ENCODE measurements at places on chromosomes 6 and 20. TPM values are rescaled to one million over a fixed set of nuclear protein-coding genes. Genes with fewer than 3 reads are reported as not detected.

ENPP3 gene
- total RNA-seq: 1.0 TPM

COL19A1 gene
- not detected for total RNA-seq

DNA sequence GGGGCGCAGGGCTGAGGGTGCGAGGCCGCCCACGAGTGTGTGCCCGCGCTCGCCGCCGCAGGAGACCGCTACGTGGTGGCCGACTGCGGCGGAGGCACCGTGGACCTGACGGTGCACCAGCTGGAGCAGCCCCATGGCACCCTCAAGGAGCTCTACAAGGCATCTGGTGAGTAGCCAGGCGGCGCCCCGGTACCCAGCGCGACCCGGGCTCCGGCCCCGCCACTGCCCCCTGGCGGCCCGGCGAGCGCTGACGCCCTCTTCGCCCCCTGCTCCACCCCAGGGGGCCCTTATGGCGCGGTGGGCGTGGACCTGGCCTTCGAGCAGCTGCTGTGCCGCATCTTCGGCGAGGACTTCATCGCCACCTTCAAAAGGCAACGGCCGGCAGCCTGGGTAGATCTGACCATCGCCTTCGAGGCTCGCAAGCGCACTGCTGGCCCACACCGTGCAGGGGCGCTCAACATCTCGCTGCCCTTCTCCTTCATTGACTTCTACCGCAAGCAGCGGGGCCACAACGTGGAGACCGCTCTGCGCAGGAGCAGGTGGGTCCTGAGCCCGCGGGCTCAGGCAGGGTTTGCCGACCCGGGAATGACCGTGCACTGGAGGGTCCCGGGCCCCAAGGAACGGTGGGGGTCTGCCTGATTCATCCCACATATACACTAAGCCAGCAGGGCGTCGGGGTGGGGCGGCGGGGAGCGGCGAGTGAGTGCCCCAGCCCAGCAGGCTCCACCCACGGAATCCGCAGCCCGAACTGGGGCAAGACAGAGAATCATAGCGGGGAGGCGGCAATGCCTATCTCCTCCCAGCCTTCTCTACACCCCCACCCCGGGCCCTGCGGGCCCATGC lies 17.4 kb downstream of the HSPA12B start:
- DNase-seq: no peak

DNA sequence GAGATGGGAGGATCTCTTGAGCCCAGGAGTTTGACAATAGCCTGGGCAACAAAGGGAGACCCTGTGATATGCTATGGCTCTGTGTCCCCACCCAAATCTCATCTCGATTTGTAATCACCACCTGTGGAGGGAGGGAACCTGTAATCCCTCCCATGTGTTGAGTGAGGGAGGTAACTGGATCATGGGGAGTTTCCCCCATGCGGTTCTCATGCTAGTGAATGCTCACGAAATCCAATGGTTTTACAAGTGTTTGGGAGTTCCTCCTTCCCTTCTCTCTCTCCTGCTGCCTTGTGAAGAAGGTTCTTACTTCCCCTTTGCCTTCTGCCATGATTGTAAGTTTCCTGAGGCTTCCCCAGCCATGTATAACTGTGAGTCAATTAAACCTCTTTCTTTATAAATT lies 3.4 kb downstream of the NUDT3 start:
- DNase-seq: no peak
